NCI-H526 (cell line): ENCODE measurements at places on chromosomes 1 and 21.

GRCh38 chr1:8020032-8020431 is 6.1 kb downstream of the ERRFI1 start:
- no peak for DNase-seq

DNA sequence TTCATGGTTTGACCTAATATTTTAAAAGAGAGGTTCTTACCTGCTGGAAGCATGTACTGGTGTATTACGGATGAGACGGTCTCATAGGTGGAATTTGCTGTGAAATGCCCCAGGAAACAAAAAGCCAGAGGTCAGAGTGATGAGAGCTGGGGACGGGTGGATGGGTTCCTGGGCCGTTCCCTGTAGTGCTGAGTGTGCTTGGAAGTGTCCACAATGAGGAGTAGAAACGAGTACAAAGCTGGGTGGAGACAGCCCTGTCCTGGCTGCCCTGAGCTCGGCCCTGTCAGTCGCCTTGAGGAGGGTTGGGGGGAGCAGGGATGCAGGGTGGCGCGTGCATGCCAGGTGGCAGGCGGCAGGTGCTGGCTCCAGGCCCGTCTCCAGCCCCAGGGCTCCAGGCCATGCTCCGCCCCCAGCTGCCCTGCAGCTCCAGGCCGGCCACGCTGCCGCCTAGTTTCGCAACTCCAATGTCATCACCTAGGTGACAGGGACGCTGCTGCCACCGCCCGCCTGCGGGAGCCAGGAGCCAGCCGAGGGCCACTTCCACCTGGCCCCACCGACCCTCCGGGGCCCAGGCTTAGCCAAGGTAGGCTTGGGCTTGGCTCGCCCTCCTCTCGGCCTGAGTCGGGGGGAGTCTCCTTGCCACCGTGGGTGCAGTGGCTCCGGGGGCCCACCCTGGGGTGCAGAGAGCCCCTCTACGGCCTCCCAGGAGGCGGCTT is 16.4 kb downstream of the TP73 start:
- peak; percentile 93 for DNase-seq

GRCh38 chr1:154786804-154787570 is 83.1 kb downstream of the KCNN3 start:
- DNase-seq, result no peak

GRCh38 chr1:34924759-34925555 is 4.5 kb downstream of the DLGAP3 start:
- no peak for DNase-seq
